ENCODE measurements at places on chromosomes 3 and 15. TPM values are rescaled to one million over a fixed set of nuclear protein-coding genes. Genes with fewer than 3 reads are reported as not detected.

- no peak overlapping the region for H3K27ac ChIP-seq
- no peak overlapping the region for H3K4me3 ChIP-seq
- H3K27me3 ChIP-seq, result no peaks in the 10 kb centered on the region
- DNase-seq, result no peak
- peaks cover 7% of the 10 kb centered on the region for H3K4me1 ChIP-seq
Observed at GRCh38 chr3:53242642-53243041, 13.2 kb downstream of the TKT start.

GRCh38 chr3:46059432-46059831, 32.1 kb upstream of the XCR1 start:
- H3K4me1 ChIP-seq, result peaks cover 24% of the 10 kb centered on the region
- no peaks in the 10 kb centered on the region for H3K36me3 ChIP-seq
- H3K4me3 ChIP-seq, result no peak overlapping the region
- H3K27me3 ChIP-seq, result peaks cover 33% of the 10 kb centered on the region
- no peak overlapping the region for H3K27ac ChIP-seq

DNA sequence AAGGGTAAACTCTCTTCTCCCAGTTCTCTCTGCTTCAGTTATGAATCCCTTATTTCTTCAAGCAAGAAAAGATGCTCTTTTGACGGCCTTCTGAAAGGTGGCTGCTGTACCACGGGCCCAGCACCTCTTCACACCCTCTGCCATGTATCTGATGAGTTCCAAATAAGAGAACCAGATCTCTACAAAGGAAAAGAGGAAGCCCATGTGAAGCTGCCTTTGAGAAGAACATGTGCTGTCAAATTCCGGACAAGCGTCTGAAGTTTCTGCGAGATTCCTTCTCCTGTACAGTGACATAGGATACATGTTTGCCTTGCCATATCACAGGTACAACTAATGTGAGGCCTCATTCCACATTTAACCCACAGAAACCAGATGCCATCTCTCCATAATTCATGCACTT, 59.2 kb downstream of the SH3BP5 start:
- no peaks in the 10 kb centered on the region for H3K27me3 ChIP-seq
- H3K36me3 ChIP-seq, result no peaks in the 10 kb centered on the region
- H3K27ac ChIP-seq, result peak overlapping the region; percentile 65
- peaks cover 48% of the 10 kb centered on the region for H3K4me1 ChIP-seq
- no peak for DNase-seq

The CPLX3 gene
- not detected for total RNA-seq

DNA sequence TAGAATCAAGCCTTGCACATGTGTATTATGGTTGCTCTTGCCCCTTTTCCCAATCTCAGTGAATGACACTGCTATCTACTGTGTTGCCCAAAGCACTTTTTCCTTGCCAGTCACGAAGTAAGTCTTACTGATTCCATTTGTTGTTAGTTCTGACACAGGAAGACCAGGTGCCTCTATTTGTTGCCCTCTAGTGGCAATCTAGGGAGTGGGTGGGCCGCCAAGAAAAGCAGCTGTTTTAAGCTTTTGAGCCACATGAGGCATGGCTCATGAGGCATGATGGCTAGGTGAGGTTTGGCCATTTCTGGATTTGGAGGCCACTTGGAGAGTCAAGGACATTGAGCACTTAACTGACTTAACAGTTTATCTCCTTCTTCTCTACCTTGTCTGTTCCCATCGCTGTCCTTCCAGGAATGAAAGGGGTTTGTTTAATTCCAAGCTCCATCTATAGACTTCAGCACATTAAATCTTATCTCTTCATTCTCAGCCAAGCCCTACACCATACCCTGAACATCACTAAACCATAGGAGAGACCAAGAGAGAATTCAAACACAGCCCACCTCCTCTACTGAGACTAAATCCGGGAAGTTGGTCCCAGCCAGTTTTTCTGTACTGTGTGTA, 103.1 kb downstream of the HCN4 start:
- peak; percentile 45 for DNase-seq
- no peak overlapping the region for H3K27ac ChIP-seq
- H3K36me3 ChIP-seq, result no peaks in the 10 kb centered on the region
- no peak overlapping the region for H3K4me3 ChIP-seq

DNA sequence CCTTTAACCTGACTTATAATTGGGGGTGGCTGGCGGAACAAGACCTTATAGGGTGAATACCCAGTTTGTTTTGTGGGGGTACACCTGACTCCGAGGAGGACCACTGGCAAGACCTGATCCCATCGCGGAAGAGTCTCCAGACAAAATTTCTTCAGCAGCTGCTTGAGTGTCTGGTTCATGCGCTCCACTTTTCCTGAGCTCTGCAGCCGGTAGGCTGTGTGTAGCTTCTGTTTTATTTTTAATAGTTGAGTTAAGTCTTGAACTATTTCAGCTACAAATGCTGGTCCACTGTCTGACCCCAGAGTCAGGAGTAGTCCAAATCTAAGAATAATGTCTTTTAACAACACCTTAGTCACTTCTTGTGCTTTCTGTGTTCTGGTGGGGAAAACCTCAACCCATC, 21.2 kb upstream of the NOX5 start:
- no peak overlapping the region for H3K4me3 ChIP-seq
- DNase-seq, result no peak
- no peak overlapping the region for H3K27ac ChIP-seq
- no peaks in the 10 kb centered on the region for H3K4me1 ChIP-seq
- no peaks in the 10 kb centered on the region for H3K36me3 ChIP-seq

DNA sequence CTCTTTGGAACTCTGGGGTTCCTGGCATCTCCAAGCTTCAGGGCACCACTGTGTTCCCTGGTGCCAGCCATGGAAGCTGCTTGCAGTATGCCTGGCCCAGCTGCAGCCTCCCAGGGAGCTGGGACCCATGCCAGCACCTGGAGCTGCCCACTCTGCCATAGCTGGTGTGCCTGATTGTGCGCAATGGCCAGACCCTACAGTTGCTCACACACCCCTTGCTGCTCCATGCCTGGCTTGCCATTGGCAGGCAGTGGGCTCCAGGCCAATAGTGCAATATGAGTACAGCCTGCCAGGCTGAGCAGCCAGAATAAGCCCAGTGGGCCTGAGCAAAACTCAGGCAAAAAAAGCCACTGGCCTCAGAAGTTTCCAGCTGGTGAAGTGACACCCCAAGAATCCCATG, 43.8 kb upstream of the LRRFIP2 start:
- no peaks in the 10 kb centered on the region for H3K36me3 ChIP-seq
- H3K27me3 ChIP-seq, result peaks cover 6% of the 10 kb centered on the region
- H3K4me3 ChIP-seq, result no peak overlapping the region
- peaks cover 10% of the 10 kb centered on the region for H3K4me1 ChIP-seq

GRCh38 chr3:69105320-69105719, 17.1 kb downstream of the LMOD3 start:
- H3K4me3 ChIP-seq, result no peak overlapping the region
- peaks cover 31% of the 10 kb centered on the region for H3K4me1 ChIP-seq
- peaks cover 28% of the 10 kb centered on the region for H3K36me3 ChIP-seq
- H3K27ac ChIP-seq, result no peak overlapping the region
- no peaks in the 10 kb centered on the region for H3K27me3 ChIP-seq
